ENCODE measurements at places on chromosomes 3 and 15.

- peak; percentile 54 for DNase-seq
Measured at GRCh38 chr15:38068626-38069391, 134.4 kb downstream of the TMCO5A start.

DNA sequence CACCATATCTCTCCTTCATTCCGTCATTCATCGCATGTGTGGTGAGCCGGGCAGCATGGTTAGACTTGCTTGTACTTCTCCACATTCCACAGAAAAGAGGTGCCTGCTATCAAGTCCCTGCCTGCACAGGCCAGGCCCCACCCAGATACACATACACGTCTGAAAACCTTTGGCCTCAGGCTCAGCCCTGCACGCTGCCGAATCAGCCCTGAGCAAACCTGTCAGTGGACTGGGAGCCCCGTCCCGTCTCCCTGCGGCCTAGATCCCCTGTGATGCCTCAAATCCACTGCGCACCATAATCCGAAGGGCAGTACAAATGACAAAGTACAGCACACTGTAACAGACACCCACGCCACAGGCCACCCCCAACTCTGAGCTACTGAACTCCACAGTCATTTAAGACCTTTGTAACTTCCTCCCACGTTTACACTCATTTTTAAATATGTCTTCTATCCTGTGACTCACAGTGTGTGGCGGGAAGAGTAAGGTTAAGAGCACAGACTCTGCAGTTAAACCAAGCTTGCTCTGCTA lies 67.1 kb downstream of the MB21D2 start:
- DNase-seq: peak; percentile 58

GRCh38 chr3:69113536-69113935 lies 8.9 kb downstream of the LMOD3 start:
- no peak for DNase-seq

DNA sequence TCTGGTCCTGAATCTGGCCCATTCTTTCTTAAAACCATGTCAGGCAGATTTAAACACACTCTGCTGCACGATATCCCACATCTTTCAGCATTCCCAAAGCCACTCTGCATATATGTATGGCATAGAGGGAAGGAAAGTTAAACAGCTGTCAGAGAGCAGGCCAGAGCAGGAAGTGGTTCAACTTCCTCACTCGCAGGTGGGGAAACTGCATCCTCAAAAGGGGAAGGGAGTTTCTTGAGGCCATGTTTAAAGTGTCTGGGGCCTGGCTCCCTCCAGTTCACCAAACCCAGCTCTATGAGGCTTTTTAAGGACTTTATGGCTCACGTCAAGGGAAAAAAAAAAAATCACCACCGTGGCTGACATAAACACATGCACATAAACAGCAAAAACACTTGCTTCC lies 123.1 kb downstream of the OPA1 start:
- no peak for DNase-seq

- DNase-seq: no peak
Measured at GRCh38 chr3:42660131-42660715, 6.7 kb downstream of the ZBTB47 start.

DNA sequence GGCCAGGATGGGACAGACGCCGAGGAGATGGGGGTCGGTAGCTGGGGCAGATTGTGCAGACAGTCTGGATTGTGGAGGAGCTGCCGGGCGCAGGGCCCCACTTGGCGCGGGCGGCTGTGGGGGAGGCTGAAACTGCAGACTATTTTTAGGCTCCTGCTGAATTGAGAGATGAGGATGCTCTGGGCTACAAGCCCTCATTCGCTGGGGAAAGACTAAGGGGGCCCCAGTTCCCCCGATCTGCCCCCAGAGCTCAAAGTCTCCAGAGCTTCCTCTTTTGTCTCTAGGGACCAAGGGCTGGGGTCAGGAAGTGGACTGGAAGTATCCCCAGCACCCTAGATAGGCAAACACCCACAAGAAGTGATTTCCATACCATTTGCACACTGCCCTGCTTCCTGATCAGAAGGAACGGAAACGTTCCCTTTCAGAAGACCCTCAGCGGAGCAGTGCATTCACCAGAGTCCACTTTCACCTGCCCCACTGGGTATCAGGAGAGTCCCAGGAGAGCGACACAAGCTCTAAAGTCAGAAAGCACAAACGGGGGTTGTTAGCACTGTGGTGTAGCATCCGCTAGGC lies 29.7 kb downstream of the SEMA7A start:
- DNase-seq: no peak

GRCh38 chr15:61256231-61256630 lies 27.1 kb upstream of the RORA start:
- DNase-seq: no peak

GRCh38 chr3:77149382-77149781 lies 109.5 kb downstream of the ROBO2 start:
- DNase-seq: no peak

GRCh38 chr15:47768735-47769134 lies 51.4 kb downstream of the SEMA6D start:
- DNase-seq: no peak

GRCh38 chr15:70789213-70789612 lies 25.9 kb upstream of the UACA start:
- no peak for DNase-seq

- no peak for DNase-seq
Measured at GRCh38 chr3:10940106-10940505, 52.4 kb upstream of the SLC6A1 start.

GRCh38 chr3:23649448-23649847 lies 156.3 kb upstream of the UBE2E1 start:
- no peak for DNase-seq

- DNase-seq: no peak
Measured at GRCh38 chr3:194852831-194853508, 167.3 kb downstream of the FAM43A start.

- no peak for DNase-seq
Measured at GRCh38 chr3:36257158-36257852, 123.0 kb upstream of the STAC start.

GRCh38 chr15:79644091-79644490 lies 212.0 kb downstream of the MINAR1 start:
- no peak for DNase-seq

DNA sequence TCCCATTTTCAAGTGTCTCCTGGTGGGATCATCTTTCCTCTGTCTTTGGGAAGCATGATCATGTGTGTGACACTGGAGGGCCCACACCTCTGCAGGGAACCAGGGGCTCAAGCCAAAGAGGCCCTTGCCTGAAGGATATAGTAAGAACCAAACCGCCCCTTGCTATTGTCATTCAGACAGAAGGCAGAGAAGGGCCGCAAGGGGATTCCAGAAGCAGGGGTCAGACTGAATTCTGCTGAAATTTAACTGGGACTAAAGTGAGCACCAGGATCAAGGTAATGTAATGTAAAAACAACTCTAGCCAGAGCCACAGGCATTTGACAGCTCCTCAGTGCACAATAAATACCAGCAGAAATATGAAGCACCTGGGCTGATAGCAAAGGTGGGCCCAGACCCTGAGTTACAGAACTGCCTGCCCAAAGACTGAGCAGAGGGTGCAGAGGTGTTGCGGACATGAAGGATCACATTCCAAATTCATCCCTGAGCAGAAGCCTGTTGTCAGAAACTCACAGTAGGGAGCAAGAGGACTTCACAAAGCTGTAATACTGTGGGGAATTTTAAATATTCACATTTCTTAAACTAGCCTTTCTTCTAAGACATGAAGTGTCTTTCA lies 46.0 kb upstream of the RASGRF1 start:
- no peak for DNase-seq

GRCh38 chr3:140761076-140761639 lies 83.3 kb downstream of the TRIM42 start:
- no peak for DNase-seq

- no peak for DNase-seq
Measured at GRCh38 chr3:53244271-53244670, 11.6 kb downstream of the TKT start.

GRCh38 chr15:75178171-75178937 lies 23.3 kb upstream of the C15orf39 start:
- no peak for DNase-seq

- DNase-seq: no peak
Measured at GRCh38 chr3:85525264-85525663, 566.5 kb downstream of the CADM2 start.

DNA sequence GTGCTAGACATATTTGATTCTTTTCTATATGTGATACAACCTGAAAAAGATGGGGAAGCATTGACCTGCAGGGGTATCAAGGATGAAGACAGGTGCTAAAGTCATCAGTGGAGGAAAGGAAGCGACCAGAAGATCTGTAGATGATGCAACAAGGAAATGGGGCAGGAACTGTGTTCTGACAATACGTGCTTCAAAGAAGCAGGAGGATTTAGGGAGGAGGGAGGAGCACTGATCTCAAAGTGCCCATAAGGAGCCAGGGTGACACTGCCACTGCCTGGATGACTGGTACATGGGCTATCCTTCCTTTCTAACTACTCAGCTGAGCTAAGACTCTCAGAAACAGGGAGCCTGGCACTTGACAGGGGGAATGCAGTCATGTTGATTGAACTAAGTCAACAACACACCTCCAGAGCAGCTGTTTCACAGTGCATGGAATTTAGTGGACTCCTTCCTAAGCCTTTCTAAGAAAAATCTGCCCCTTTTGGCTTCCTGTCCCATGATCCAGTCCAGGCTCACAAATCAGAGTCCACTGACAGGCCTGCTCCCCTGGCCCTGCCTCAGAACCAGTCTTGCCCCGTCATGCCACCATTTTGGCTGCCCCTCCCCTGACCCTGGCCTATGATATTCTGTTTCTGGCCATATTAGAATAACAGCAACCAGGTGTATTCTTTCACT lies 12.0 kb downstream of the LYSMD4 start:
- DNase-seq: no peak

- DNase-seq: no peak
Measured at GRCh38 chr15:59528429-59528828, 83.2 kb upstream of the GCNT3 start.

DNA sequence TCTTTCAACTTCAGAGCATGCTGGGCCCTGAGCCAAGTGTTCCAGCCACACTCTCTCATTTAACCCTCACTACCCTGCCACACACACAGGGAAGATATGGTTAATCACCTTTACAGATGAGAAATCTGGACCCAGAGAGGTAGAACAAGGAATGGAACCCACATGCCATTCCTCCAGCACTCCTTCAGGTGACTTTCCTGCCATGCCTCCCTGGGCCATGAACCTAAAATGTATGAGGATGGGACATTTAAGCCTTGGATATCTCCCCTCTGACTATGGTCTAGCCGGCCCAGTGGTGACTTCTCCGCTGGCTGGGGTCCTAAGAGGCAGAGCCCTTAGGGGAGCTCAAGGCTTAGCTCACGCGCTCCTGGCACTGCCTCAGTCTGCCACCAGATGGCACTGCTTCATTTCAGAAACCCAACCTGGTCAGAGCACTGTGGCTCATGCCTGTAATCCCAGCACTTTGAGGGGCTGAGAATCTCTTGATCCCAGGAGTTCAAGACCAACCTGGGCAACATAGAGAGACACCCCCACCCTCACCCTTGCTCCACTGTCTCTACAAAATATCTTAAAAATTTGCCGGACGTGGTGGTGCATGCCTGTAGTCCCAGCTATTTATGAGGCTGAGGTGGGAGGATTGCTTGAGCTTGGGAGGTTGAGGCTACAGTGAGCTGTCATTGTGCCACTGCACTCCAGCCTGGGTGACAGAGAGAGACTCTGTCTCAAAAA lies 2.2 kb upstream of the DCAF1 start:
- DNase-seq: peak; percentile 81

- DNase-seq: no peak
Measured at GRCh38 chr3:159059395-159059794, 257.5 kb downstream of the MFSD1 start.

DNA sequence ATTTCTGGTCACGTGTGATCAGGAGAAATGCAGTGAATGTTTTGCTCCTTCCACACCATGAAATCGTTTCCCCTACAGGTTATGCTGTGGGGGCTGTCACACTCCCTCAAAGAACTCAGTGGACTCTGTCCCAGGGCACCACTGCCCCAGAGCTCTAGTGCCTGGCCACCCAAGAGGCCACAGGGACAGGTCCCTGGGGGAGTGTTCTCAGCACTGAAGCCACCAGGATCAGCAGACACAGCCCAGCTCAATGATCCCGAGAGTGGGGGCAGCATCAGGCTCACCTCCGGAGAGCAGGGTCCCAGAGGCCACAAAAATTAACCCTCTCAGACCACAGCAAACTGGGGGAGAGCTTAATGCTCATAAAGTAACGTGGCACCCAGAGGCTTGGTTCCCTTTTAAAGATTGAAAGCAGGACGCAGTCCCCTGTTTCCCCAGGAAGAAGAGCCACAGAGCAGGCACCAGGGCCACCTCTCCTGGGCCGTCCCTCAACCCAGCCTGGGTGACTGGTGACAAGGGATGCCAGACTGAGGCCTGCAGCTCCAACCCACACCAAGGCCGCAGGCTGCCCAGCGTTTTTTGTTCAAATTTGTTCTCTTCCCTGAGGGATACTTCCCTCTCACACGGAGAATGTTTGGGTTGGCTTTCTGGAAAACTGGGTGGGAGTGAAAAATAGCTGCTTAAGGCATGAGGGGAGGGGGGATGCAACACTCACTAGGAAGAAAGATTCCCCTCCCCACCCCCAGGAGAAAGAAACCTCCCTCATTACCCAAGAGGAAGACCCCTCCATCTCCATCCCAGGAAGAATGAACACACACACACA lies 123.3 kb upstream of the IGF1R start:
- DNase-seq: no peak

- no peak for DNase-seq
Measured at GRCh38 chr3:177146646-177147045, 50.6 kb downstream of the TBL1XR1 start.

DNA sequence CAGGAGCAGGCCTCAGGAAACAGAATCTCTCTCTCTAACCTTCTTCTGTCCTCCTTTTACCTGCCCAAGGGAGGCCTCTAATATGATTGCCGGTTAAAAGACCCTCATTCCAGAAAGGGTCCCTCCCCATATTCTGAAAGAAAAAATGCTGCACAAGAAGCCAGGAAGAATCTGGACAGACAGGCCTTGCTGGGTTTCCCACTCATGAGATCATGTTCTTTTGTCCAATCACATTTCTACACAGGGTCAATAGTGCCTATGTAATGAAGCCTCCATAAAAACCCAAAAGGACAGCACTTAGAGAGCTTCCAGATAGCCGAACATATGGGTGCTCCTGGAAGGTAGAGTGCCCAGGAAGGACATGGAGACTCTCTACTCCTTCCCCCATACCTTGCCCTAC lies 146.0 kb downstream of the MYO9A start:
- DNase-seq: no peak

DNA sequence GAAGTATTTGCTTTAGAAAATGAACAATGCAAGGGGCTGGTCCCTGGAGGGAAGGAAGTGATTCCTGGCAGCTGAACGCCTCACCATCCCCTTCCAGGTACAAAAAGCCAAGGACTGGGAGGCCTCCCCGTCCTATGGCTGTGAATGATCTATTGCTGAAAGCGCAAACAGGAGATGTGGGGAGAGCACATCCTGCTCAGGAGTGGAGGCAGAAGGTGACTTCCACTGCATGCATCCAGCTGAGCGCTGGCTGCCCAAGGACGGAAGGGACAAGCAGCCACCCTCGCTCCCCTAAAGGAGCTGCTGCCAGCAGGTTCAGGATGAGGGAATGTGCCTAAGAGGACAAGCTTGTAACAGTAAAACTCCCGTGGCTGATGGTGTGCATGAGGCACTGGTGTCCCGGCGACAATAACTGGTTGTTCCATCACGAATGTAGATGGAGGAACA lies 41.4 kb downstream of the ABTB1 start:
- DNase-seq: no peak
